ENCODE measurements at places on chromosomes 4 and X.

GRCh38 chr4:89312066-89312465 lies 4.5 kb upstream of the GPRIN3 start:
- no peak for DNase-seq

- DNase-seq: no peak
These were observed 240.4 kb upstream of the BMP3 start for GRCh38 chr4:80790152-80790551.

DNA sequence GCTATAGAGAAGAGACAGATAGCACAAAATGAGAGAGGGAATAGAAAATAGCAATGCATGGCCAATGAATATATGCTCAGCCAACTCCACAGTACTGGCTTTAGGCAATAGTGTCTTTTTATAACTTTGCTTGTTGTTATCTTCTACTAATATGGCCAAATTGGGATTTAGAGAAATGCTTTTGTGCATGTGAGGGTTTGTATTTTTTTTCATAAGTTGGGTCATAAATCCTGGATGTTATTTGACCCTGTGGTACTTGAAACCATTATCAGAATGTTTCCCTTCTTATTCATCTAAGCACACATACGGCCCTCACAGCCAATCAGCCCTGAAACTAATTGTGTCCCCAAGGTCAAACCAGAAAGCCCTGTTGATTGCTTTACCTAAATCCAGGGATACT lies 35.2 kb upstream of the LPAR4 start:
- peak; percentile 28 for DNase-seq

- no peak for DNase-seq
These were observed 12.4 kb downstream of the ZFP92 start for GRCh38 chrX:153423652-153424051.

- no peak for DNase-seq
These were observed 85.9 kb downstream of the OTC start for GRCh38 chrX:38438321-38438720.

- peak; percentile 66 for DNase-seq
These were observed 13.4 kb upstream of the SRPX start for GRCh38 chrX:38233891-38234667.

DNA sequence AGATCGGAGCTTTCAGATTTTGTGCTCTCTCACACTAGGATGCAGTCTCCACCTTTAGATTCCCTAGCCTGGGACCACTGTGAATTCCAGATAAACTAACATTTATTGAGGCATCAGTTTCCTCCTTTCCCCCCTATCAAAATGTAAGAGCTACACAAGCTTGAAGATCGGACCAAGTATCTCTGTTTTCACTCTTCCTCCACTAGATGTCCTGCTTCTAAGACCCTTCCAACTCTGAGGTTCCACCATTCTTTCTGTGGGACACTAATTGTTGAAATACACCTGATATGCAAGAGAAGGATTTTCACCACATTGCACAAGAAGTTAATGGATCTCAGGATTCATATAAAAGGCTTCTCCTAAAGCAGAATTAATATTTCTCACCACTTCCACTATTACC lies 43.0 kb upstream of the PHOX2B start:
- DNase-seq: no peak

GRCh38 chrX:18964901-18965300 lies 19.0 kb downstream of the PHKA2 start:
- no peak for DNase-seq

DNA sequence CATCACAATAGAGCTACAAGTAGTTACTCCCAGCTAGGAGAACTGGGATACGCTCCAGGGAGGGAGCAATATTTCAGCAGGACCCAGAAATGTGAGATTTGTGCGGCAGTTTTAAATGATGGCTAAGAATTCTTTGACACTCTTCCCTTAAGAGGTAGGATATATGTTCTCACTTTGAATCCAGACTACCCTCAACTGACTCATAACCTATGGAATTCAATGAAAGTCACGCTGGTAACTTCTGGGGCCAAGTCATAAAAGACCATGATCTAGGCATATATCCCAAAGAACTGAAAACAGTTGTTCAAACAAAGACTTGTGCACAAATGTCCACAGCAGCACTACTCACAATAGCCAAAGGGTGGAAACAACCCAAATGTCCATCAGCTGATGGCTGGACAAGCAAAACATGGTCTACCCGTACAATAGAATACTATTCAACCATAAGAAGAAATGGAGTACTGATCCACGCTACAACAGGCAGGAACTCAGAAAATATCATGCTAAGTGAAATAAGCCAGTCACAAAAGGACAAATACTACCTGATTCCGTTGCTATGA lies 10.5 kb downstream of the CD99L2 start:
- peak; percentile 69 for DNase-seq

DNA sequence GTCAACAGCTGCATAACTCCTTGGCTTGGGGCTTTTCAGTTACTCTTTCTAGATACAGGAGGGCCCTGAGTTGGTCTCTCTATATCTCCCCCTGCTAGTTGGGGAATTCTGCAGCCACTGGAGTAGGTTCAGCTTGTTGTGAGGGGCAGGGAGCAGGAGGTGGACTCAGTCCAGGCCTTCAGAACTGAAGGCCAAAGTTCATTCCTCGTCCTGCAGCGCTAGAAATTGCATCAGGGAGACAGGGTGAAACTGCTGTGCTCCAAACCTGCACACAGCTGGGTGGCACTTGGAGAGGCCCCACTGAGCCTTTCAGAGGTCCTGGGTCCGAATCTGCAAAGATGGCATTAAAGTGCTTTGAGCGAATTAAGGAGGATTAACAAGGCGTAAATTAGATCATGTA lies 24.9 kb upstream of the TRIM60 start:
- no peak for DNase-seq

GRCh38 chrX:39152106-39152649 lies 350.9 kb downstream of the MID1IP1 start:
- DNase-seq: no peak

GRCh38 chr4:31041853-31042252 lies 321.7 kb downstream of the PCDH7 start:
- DNase-seq: no peak

- no peak for DNase-seq
These were observed 70.1 kb upstream of the TMLHE start for GRCh38 chrX:155682834-155683233.

DNA sequence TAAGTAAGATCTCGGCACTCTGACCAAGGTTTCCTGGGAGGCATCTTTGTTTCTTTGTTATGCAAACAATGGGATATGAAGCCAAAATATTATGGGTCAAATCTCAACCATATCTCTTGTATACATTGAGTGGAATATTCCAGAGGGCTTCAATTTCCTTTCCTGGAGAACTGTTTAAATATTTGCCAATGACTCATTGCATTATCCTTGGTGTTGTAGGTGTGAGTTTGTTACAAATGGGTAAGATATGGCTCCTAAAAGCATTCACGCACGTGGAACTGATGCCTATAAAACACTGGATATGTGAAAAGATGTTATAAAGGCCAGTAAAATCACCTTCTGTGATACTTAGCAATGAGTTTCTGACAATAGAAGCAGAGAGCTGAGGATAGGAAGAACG lies 150.5 kb upstream of the WDR1 start:
- DNase-seq: no peak

- DNase-seq: no peak
These were observed 222.6 kb upstream of the NDST3 start for GRCh38 chr4:117811731-117812130.

DNA sequence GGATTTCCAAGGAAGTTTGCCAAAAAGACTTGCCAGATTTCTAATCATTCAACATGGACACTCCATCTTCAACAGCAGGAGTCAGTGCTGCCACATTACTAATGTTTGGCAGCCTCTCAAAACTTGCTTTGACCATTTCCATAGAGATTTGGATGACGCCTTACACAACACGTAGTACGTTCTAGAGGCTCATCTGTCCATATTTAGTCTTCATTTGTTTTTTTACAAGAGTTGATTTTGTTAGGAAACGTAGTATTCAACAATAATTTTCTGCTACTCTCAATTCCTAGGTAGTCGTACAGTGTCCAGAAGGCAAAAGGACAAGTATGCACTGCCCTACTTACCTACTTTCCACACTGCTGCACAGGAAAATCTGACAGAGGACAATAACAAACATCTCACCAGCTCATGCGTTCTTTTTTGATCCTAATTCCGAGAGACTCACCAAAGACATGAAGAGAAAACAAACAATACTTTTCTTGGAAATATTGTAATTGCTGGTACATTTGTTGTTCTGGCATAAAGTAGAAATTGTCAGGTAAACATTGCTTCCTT lies 117.3 kb downstream of the SNCA start:
- DNase-seq: no peak

DNA sequence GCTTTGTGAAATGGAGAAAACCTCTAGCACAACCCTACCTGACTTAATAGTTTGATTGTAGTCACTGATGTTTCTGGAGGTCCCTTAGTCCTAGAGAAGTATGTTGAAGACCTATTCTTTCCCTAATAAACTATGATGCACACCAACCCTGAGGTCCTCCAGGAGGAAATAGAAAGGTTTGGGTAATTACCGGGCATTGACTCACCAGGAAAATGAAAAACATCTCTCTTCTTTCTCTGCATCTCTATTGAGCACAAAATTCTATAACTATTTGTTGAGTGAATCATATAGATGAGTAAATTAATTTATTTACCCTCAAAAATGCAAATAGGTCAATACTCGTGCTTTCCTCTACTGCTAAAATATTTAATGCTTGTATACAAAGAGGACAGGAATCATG lies 582.4 kb upstream of the FAM241A start:
- peak; percentile 79 for DNase-seq

GRCh38 chrX:51144828-51145442 lies 187.7 kb upstream of the NUDT10 start:
- DNase-seq: peak; percentile 12

DNA sequence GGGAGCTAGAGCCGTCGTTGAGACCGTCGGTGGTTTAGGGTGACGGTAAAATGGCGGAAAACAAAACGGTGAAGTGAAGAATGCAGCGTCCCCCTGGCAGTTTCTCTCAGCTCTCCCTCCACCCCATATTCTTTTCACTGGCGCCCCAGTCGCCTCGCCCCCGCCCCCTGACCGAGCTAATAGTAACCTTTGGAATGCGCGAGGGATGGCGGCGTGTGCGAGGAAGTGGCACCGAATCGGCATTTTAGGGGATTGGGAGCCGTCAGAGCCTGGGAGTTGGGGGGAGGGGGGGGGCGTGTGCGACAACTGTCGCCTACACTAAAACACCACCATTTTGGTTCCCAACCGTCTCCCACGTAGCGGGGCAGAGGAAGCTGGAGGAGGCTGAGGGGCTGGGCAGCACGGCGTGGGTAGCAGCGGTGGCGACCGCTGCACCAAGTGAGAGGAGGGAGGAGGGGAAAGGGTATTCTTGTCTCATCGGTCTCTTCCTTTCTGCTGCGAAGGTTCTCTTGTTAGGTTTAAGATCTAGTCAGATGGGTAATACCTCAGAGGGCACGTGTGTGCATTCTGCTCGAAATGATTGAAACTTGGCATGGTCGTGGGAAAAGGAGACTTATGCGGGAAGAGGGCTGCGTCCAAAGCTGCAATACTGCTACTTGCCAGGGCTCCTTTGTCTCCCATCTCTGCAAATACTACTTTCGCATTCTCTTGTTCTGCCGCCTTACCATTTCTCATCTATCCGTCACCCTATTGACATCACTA lies 840 bp downstream of the ZNF711 start:
- no peak for DNase-seq

DNA sequence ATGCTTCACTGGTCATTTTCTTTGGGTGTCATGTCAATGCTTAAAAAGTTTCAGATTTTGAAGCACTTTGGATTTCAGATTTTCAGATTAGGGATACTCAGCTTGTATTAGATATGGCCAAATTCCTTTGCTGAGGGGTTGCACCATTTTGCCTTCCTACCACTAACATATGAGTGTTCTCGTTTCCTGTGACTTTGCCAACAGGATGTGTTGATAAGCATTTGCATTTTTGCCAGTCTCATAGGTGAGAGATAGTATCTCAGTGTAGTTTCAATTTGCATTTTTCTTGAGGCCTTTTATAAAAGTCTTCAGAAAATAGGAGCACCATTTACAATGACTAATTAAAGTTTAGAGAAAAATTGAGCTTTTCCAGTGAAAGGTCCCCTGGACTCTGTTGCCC lies 71.6 kb upstream of the CLCN4 start:
- DNase-seq: no peak
